Fibroblast of gingiva (primary cell): ENCODE measurements at places on chromosomes 5 and 9.

DNA sequence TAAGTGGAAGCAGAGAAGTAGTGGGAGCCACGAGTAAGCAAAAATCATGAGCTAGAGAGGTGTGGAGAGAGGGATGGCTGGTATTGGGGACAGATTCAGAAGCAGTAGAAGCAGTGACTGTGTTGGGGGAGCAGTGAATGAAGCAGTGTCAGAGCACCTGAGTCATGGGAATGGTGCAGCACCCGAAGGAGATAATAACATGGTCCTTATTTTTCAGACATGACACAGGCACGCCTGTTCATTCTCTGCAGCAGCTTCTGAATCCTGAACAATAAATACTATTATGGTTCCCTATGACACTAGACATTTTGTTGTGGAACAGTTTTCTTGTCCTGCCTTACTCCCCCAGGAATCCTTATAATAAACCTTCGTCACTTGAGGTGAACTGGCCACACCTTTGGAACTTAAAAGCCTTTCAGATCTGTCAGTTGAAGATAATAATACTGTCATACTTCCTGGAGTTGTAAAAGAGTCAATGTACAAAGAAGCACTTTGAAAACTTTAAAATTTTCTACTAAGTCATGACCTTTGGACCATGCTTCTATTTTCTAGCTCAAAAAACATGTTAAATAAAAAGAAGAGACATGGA lies 7.0 kb upstream of the RASA1 start:
- DNase-seq = no peak

DNA sequence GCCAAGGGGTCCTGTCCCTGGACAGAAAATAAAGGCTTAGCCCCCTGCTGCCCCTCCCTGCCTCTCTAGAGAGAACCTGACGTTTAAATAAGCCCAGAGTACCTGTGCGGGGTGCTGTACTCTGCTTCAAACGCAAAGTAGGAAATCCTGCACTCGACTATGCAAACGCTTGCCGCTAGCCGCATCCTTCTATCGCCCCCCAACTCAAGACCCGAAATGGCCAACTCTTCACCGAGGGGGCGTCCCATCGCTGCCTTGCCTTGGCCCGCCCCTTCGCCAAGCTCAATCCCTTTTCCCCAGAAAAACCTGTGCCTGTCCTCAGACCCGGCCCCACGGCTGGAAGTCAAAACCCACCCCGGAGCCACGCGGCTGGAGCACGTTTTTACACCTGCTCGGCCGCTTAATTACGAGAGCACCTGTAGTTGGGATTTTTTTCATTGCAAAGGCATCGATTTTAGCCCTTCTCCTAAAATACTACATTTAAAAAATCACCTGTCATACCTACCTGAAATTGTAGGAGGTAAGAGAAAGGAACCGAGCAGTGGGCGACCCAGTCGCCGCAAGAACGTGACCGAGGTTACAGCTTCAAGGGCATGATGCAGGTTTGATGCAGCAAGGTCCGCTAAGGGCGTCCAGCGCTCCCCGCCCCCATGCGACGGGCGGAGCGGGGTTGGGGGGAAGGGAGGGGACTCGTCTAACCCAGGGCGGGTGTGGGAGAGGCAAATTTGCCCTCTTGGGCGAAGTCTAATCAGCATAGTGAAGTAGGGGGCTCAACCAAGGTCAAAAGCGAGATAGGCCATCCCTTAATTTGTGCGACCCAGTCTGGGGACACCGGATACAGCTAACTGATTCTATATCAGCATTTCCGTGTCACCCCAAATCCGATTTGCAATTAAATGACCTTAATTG lies 3.5 kb downstream of the ELAVL2 start:
- DNase-seq = no peak

DNA sequence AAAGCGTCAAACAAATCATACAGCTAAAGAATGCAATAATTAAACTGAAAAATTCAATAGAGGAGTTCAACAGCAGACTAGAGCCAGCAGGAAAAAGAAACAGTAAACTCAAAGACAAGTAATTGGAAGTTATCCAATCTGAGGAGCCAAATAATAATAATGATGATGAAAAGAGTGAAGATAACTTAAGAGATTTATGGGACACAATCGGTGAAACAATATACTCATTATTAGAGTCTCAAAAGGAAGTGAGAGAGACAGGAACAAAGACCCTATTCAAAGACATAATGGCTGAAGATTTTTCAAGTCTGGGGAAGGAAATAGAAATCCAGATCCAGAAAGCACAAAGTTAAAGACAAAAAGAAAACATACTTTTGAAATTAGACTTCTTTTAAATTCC lies 263.9 kb upstream of the NR4A3 start:
- DNase-seq = no peak

DNA sequence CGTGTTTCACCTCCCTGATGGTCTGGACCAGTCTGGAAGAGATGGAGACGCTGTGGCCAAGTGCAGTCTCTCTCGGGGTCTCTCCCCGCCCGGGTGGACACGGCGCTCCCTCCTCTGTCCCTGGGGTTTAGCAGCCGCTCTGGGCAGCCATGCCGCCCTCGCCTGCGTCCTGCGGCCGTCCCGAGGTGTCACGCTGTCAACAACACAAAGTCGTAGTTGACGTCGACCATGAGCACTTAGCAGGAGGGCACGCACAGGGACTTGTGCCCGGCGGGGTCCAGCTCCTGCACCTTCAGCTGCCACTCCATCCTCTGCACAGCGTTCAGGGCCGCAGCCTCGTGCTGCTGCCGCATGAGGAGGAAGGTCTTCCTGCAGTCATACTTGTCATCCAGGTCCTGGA lies 368.9 kb downstream of the CDH9 start:
- DNase-seq = no peak

DNA sequence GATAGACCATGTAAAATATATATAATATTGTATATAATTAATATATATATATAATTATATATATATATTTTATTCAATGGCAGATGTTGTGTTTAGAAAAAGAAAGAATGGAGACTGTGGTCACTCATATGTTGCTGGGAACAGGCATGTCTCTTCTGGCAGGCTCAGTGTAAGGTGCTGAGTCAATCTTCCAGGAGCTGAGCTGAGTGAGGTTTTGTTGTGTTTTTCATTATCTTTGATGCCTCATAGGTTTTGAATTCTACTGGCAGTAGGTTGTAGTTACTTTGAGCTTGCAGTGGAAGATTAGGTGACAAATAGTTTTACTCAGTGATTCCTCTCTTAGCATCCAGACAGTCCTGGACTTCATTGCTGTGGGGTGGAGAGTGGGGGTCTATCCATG lies 561.3 kb downstream of the IRX1 start:
- DNase-seq = no peak

DNA sequence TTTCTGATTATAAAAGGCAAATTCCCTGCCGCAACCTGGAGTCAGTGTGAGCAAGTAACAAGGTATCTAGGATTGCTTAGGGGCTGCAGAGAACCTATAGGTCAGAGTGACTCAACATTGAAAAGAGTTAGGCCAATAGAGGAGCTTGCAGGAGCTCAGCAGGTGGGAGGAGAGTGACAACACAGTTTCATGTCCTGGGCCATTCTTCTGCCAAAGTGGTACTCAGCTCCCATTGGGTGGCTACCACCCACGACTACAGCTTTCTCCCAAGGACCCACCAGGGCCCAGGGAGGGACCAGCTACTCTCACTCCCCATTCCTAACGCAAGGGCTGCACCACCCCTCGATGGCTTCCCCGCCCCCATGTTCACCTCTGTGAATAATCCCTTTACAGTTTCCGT lies 86.7 kb upstream of the SPATA31C2 start:
- DNase-seq = no peak

GRCh38 chr9:70492319-70492777 lies 77.9 kb upstream of the KLF9 start:
- DNase-seq = no peak
